ENCODE measurements at places on chromosomes 5 and 9.

DNA sequence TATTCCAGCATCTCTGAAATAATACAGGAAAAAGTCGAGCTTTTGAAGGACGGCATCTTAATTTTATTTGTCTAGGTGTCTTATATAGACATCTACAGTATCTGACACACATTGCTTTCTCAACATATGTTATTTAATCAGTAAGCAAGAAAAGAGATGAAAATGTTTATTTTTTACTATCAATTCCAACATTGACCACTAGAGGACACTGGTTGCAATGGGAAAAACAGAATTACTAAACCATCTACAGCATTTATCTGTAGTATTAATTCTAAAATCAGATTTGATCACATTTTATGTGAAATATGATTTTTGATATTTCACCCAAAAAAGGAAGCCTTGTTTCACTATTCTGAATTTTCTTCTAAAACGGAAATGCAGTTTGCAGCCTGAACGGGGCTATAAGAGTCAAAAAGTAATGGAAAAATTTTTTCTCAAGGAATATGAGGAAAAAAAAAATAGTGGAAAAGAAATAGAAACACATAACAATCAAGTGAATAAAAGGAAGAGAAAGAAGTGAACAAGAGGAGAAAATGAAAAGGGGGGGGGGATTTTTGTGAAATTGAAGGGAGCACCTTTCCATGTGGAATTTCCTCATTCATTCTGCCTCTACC, 98.6 kb downstream of the OSTF1 start:
- DNase-seq, result peak; percentile 27

- DNase-seq, result peak; percentile 76
Observed at GRCh38 chr5:68252673-68253623, 37.4 kb downstream of the PIK3R1 start.

GRCh38 chr9:115941561-115942315, 211.9 kb upstream of the PAPPA start:
- DNase-seq, result peak; percentile 76

DNA sequence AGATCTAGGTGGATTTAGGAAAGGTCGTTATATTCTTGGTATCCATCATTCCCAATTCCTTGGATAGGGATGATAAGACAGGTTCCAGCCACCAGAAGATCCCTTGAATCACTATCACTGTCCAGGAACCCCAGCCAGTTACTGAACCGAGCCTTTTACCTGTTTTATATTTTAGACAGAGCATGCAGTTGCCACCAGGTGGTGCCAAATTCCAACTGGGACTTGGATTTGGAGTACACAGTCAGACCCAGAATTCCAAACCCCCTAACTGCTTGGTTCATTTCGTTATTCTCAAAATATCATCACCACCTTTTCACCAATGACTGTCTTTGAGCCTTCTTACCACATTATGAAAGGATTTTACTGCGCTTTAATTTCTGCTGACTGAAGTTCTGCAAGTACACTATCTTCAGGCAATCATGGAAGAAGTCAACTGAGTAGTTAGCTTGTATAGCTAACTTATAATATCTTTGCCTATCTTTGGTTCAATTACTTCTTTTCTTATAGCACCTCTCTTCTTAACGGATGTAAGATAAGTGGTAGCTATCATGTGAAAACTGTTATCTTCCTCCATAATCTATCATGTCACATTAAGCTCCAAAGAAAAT, 191.8 kb downstream of the PRR16 start:
- DNase-seq, result peak; percentile 35

DNA sequence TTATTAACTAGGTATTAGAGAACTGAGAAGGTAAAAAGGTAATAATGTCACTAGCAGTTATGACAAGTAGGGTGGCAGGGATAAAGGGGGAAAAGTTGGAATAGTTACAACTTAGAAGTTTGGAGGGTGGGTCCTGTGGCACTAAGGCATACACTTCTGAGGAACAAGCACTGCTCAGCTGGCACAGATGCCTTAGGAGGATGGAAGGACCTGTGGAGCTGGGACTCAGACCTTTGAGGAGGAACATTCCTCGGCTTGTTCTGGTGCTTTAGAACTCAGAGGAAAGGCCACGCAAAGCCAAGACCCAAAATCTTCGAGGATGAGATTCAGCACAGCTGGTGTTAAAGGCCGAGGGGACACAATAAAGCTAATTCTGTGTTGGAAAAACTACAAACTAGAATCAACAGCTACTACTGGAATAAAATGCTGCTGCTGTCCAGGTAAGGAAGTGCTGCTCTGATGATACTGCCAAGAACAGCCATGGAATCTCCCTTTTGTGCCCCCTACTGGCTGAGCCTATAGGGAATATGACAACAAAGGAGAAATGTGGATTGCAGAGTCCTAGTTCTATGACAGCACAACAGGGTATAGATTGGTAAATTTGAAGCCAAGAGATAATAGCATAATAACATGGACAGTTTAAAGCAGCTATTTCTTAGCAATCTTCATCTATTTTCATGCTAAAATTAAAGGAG, 126.7 kb downstream of the SLC25A46 start:
- DNase-seq, result peak; percentile 55

DNA sequence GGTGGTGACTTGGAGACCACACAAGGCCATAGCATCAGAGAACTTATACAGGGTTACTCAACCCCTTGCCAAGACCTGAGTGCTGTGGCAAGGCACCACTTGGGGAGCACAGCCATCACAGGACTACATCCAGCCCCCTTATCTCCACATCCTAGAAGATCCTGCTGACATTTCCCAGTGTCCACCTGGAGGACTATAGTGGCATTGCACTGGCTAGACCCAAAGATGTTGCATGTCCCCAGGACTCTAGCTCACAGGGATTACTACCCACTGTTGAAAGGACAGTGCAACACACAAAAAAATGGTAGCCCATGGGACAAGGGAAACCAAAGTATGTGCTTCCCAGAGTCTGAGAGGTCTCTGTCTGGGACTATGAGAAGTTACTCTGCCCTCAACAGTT, 411.1 kb upstream of the NUDT12 start:
- no peak for DNase-seq

DNA sequence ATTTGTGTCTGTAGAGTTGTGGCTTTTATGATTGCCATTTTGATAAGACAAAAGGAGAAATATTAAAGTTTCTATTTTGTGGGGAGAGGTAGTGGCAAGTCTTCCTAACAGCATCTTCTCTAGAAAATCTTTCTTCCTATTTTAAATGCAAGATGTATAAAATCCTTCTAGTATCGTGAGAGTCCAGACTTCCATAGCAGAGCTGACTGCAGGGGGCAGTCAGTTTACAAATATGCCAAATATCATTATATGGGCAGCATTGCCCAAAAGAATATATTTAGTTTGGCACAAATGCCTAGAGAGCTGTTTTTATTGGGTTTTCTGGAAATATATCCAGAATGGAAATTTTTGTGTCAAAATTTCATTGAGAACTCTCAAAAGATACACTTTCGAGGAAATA, 82.1 kb upstream of the ALDH1A1 start:
- no peak for DNase-seq

DNA sequence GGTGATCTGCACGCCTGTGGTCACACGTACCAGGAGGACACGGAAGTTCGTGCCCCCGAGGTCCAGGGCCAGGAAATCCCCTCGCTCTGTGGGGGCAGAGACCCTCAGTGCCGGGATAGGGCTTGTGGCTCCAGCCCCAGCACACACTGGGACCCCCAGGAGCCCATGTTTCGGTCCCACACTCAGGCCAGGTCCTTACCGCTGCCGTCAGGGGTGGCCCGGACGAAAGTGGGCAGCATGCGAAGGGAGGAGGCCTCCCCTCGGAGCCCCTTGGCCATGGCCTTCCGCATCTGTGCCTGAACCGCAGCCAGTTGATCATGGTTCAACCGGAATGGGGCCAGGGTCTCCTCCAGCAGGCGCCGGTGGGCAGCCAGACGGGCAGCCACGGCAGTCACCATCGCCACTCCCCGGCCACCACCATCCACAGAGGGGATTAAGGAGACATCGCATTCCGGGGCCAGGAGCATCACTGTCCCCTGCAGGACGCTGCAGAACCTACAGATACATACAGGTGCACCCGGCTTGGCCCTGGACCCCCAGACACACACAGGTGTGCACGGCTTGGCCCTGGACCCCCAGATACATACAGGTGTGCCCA, 11.8 kb downstream of the HK3 start:
- no peak for DNase-seq

DNA sequence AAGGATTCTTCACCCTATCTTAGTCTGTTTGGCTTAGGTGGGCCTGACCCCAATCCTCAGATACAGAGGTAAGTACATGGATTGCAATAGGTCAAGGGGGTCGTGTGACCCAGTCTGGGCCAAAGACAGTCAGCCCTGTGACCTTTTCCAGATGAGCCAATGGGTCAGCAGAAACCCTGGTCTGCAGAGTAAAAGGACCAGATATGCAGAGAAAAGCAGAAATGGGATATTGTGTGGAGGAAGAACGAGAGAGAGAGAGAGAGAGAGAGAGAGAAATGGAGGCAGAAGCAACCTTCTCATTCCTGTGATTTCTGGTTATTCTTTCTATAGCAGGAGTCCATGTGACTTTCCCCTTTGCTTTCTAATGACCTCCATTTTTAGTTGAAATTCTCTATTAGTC, 40.4 kb upstream of the CRB2 start:
- no peak for DNase-seq

DNA sequence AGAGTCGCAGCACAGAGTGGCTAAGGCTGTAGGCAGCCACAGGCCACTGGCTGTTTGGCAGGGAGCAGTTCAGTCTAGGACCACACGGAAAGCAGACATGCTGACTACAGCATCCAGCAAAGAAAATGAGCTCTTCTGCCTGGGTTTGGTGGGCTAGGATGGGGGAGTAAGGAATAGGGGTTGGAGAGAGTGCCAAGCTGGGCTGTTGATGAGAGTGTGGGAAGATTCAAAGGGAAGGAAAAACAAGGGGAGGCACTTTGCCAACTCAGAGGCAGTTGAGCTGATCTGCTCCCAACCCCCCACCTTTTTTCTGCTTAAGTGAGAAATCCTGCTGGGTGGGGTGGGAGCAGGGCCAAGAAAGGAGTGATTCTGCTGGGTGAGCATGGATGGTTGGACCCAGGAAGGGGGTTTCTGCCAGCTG, 35.9 kb downstream of the SVEP1 start:
- DNase-seq, result no peak

DNA sequence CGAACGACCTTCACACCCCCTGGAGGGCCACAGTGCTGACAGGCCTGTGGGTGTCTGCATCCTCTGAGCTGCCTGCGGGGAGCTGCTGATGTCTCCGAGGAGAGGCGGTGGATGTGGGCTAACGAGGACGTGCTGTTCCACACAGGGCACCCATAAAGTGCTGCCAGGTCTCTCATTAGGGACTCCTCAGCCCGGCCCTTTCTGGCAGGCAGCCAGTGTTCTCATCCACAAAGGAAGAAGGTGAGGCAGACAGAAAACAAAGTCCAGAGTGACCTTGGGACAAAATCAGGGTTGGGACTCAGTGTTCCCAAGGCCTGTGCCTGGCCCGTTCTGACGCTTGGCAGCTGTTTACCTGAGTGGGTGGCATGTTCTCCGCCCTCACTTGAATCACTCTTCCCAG, 29.3 kb downstream of the CARTPT start:
- DNase-seq, result no peak

DNA sequence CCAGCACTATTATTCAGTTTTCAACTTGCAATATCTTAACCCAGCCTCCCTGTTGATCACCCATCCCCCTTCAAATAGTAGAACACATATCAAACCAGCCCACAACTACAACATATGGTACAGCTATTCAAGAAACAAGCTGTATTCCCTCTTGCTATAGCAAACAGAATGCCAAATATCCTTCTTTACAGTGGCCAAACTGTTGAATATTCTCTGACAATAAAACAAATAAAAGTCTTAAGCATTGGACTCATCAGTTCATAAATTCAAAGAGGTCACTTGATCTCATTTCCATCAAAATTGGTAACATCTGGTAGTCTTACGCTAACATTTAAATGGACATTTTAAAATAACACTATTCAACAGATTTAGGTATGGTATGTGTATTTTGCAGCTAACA, 350.8 kb downstream of the EFNA5 start:
- no peak for DNase-seq

DNA sequence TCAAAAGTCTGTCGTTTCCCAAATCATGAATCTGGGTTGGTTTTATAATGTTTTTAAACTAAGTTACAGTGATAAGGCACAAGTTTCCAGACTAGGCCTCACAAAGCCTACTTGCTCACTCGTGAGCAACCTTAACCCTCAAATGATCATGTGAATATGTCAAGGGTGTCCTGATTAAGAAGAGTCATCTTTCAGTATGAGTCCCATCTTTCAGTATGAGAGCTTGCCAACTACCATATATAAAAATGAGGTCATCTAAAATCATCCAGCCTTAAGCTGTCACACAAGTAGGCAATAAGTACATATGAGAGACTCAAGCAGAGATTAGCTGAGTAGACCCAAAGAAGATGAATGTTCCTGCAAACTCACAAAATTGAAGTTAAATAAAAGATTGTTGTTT, 668.4 kb upstream of the FAM174A start:
- DNase-seq, result no peak

GRCh38 chr9:127470662-127471061, 19.4 kb downstream of the LRSAM1 start:
- no peak for DNase-seq

DNA sequence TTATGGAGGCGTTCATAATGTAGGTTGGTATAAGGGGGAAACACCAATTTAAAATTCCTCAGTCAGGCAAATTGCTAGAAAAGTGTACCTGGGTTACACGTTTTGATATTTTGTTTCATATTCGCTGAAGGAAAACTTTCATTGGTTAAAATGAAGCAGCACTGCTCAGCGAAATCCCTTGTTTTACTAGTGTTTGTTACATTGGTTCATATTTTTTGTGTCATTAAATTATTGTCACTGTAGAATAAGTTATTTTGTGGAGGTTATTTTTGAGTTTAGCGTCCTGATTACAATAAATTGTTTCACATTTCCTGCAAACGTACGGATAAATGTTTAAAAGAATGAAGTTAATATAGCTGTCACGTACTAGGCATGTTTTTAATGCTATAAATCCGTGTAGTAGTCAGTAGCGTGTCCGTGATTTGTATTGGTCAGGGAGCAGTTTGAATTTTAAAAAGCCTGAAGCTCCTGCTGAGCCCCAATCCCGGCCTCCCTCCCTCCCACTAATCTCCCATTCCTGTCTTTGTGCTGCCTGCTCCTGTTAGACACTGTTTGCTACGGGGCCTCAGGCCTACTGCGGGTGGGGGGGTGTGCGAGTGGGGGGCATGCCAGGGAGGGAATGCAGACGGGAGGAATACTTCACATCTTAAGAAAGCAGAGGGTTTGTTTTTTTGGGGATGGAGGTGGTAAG, 2.0 kb downstream of the NIPBL start:
- peak; percentile 47 for DNase-seq

GRCh38 chr9:112132356-112132755, 42.7 kb downstream of the SUSD1 start:
- peak; percentile 68 for DNase-seq

DNA sequence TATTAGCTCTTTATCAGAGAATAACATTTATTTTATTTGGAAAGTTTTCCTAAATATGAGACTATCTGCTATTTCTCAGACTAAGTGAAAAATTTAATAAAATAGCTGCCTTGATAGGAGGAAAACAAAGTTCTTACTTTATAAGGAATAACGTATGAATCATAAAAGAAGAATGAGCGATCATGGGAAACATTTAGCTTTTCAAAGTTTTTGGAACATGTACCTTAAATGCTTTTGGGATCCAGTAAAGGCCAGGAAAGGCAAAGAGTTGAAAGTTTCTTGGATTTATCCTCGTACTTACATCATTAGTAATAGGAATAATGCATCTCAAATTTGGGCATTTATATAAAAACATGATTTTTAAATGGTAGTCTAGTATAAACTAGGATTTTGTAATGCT, 19.4 kb downstream of the OGN start:
- peak; percentile 22 for DNase-seq

GRCh38 chr5:79436821-79437220, 77.1 kb downstream of the HOMER1 start:
- DNase-seq, result peak; percentile 65
